Stimulated activated CD4-positive, alpha-beta T cell treated with anti-CD3 and anti-CD28 coated beads, Interleukin-1b, Interleukin-23, amount 100 ng/mL, for 4 hours (primary cell): ENCODE measurements at places on chromosomes 2 and 18.

DNA sequence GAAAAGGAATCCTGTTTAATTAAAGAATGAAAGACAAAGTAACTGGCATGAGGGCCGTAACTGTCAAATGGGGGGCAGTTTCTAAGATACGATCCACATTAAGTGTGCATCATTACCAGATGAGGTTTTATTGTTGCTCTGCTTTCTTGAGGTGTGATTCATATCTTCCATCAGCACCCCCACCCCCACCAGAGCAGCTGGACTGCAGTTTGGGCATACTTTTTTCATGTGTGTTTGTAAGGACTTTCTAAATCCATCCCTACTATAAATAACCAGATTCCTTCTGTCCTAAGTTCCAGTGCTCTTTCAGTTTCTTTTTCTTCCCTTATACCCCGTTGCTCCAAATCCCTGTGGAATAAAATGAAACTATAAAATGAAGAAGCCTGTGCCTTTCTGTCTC is 142.1 kb downstream of the CDCA7 start:
- DNase-seq, result no peak

- DNase-seq, result no peak
Measured at GRCh38 chr2:69807821-69808540, 21.5 kb upstream of the GMCL1 start.

- DNase-seq, result no peak
Measured at GRCh38 chr2:187148059-187148714, 299.2 kb upstream of the ZSWIM2 start.

- no peak for DNase-seq
Measured at GRCh38 chr2:55705027-55705653, 11.5 kb upstream of the PNPT1 start.

- no peak for DNase-seq
Measured at GRCh38 chr2:98374958-98375570, 28.8 kb downstream of the CNGA3 start.

- no peak for DNase-seq
Measured at GRCh38 chr18:62786689-62787088, 71.3 kb downstream of the PHLPP1 start.

DNA sequence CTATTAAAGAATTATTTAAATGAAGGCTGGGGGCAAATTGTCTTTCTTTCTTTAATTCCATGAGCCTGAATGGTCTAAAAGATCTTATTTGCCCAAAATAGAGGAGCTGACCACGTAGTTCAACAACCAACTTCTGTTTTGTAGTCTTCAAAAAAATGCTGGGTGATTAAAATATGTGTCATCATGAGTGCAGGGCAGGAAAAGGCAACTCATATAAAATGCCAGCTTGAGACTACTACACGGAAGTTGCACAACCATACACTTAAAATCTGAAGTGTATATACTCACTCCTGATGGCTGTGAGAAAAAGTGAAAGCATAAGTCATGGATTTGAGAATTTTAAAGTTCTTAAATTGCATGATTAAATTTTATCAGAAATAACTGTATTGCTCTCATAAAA is 210.9 kb downstream of the DYM start:
- DNase-seq, result no peak

- DNase-seq, result no peak
Measured at GRCh38 chr18:44507729-44508325, 172.9 kb upstream of the SETBP1 start.

GRCh38 chr2:41722668-41723369 is 325.0 kb upstream of the PKDCC start:
- DNase-seq, result no peak

DNA sequence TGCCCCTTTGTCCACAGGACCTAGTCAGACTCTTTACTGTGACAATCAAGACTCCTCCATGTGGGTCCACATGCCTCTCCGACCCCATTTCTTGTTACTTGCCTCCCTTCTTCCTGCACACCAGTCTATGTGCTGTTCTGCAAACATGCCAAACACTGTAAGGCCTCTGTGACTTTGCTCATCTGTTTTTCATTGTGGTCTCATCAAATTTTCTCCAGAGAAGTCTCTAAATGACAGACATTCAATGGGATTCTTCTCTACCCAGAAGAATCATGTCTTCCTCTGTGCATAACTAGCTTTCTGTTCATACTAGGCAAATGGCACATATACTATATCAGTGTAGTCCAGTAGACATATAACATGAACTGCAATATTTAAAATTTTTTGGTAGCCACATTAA is 43.0 kb upstream of the KCNE4 start:
- no peak for DNase-seq

- no peak for DNase-seq
Measured at GRCh38 chr2:98564541-98565132, 43.7 kb downstream of the COA5 start.

DNA sequence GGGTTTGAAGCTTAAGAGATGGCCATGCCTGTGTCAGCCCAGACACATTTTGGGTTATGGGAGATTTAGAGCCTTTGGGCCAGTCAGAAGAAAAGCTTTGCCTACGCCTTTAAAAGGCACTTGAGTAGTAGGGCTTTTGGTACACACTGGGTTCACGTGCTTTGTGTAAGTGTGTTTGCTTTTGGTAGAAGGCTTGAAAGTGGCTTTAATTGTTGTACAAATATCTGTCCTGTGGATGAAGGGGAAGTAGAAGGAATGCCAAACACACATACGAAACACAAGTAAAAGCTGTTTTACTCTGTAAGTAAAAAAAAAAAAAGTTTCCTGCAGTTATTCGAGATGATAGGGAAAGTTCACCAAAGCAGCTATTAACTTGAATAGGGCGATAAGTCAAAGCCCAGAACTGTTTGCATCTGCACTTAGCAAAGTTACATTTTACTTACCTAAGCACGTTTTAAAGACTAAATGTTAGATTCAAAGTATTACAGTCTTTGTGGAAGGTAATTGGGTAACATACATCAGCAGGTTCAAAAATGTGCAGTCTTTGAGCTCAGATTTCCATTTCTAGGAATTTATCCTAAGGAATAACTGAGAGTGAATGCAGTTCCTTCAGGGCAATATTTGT is 75.4 kb downstream of the STK25 start:
- DNase-seq, result no peak

DNA sequence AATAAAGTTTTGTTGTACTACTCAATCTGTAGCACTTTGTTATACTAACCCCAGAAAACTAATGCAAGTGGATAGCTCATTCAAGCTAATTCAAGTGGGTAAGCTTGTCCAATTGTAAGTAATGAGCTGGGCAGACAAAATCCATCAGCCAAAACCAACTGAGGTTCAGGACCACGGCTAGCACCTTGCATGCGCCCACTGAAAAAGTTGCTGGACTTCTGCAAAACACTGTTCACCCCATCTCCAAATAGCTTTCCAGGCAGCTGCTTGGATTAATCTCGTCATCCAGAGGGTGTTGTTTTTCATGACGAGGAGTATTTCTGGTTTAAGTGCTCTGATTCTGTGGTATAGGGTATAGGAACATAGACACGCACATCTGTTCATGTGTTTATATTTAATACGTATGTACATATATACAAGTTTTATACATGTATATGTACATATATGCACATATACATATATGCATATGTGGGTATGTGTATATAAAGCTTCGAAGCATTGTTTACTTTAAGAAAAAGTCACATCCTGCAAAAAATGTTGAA is 307.5 kb downstream of the GALR1 start:
- DNase-seq, result no peak

DNA sequence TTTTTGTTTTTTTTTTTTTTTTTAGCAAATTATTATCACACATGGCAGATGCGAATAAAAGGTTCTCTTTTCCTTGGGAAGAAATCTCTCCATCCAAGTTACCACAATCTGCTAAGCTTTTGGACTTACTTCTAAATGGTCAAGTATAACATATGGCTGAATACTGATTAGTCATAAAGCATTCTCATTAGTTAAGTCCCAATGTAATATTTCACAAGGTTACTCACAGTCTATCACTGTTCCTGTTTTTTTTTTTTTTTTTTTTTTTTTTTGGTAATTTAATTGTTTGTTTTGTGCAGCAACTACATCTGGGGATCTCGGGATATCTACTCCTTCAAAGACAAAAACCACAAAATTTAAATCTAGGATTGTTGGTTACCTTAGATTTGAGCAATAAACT is 771.7 kb downstream of the CPS1 start:
- DNase-seq, result no peak

- DNase-seq, result no peak
Measured at GRCh38 chr2:240564561-240565332, 3.5 kb upstream of the RNPEPL1 start.

DNA sequence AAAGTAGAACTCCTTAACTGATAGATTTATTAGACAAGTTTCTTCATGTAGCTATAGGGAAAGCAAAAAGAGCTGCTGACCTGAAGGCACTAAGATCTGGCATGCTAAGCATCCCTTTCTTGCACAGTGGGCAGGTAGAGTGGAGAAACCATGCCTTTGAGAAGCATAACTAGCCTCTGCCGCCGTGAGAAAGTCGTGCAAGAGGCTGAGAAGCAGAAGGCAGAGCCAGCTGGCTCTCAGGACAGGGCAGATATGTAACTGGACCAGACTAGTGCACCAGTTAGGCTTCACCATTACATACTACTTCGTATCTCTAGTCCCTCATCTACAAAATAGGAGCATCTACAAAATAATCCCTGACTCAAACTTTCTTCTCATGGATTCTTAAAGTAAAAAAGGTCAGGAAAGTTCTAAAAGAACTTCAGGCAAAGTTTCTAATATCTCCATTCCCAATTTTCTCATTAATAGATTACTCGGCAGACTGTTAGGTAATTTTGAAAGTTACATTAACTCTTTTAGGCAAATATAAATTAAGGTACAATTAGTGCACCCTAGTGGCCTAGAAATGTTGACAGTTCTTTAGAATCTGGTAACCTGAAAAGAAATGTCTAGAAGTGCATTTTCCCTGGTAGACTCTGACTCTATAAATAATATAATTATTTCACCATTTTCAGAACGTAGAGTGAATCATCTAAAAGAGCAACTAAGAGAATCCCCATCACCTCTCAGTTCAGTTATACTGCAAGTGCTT is 10.3 kb downstream of the ERBB4 start:
- no peak for DNase-seq

- no peak for DNase-seq
Measured at GRCh38 chr2:224579411-224579810, 5.8 kb downstream of the CUL3 start.

DNA sequence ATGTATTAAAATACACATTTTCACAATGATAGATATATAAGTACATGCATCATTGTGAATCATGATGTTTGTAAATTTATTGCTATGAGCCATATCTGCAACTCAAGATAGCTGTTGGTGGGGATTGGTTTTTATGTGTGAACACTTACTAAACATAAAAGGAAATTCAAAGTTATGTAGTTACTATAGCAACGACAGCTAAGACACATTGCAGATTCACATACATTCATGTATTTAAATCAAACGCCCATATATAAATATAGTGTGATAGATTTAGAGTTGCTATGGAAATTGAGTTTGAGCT is 65.6 kb downstream of the MAPRE2 start:
- DNase-seq, result no peak

GRCh38 chr2:18950361-18950851 is 361.0 kb upstream of the NT5C1B start:
- no peak for DNase-seq
